Thymus (tissue), 14 donors: ENCODE measurements at places on chromosomes 5 and 9. TPM values are rescaled to one million over a fixed set of nuclear protein-coding genes. Genes with fewer than 3 reads are reported as not detected.

- no peaks in the 10 kb centered on the region for H3K27me3 ChIP-seq
- H3K4me3 ChIP-seq: no peak overlapping the region
- H3K4me1 ChIP-seq: peaks cover 10% of the 10 kb centered on the region
- peaks cover 70% of the 10 kb centered on the region for H3K36me3 ChIP-seq
- DNase-seq: no peak
Measured at GRCh38 chr9:136394312-136395019, 5.5 kb downstream of the SNAPC4 start.

F12 gene
- total RNA-seq: 0.19 TPM

DNA sequence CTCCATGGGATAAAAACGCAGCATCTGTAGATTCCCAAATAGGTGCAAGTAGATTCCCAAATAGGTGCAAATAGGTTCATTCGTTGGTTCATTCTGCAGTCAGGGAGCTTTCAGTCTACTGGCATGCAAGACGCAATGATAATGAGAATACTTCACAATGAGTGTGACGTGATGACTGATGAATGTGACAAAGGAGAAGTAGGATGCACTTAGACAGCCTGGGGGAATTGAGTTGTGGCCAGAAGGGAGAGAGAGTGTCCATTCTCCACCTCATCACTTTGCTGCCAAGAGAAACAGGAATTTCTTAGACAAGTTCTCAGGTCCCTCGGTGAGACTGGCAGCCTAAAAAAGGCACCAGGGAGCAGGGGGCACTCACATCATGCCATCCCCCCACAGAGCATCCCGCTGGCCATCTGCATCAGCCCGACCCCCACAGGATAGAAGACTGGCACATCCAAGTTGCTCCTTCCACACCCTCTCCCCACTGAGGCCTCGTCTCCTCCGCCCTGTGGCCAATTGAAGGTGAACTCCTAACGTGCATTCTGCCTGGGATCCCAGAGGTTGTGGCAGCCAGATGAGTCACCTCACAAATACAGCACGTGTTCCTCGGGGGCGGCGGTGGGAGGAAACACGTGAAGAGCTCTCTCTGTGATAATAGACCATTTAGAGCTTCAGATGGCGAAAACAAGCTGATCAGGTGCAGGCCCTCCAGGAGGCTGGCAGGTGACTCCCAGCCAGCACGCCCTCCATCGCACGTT is 19.9 kb upstream of the KCNIP1 start:
- no peaks in the 10 kb centered on the region for H3K36me3 ChIP-seq
- peaks cover 2% of the 10 kb centered on the region for H3K27me3 ChIP-seq
- no peak overlapping the region for H3K27ac ChIP-seq

RRAGA gene
- 28.0 TPM for total RNA-seq

DNA sequence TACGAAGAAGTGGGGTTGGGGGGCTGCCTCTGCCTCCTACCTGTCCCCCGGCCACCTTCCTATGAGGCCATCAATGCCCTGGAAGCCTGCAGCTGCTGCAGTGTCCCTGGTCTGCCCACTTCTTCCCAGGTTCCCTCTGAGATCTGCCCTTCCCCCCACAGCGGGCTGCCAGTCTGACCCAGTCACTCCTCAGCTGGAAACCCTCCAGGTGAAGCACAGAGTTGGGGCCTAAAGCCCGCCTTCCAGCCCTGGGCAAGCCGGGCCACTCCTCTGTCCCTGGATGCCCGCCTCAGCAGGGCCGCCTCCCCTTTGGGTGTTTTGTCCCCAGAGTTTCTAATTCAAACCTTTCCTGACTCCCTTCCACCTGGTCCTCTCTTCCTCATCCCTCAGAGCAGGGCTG is 137.0 kb downstream of the RXRA start:
- H3K27ac ChIP-seq: no peak overlapping the region
- H3K4me1 ChIP-seq: peaks cover 19% of the 10 kb centered on the region
- no peak for DNase-seq
- no peak overlapping the region for H3K4me3 ChIP-seq
- H3K27me3 ChIP-seq: peaks cover 2% of the 10 kb centered on the region

- no peak for DNase-seq
- H3K27ac ChIP-seq: no peak overlapping the region
- H3K36me3 ChIP-seq: no peaks in the 10 kb centered on the region
- H3K4me1 ChIP-seq: peaks cover 6% of the 10 kb centered on the region
- no peaks in the 10 kb centered on the region for H3K27me3 ChIP-seq
- no peak overlapping the region for H3K4me3 ChIP-seq
Measured at GRCh38 chr5:59660737-59661136, 232.8 kb downstream of the PDE4D start.
